ENCODE measurements at places on chromosomes 3 and 15.

DNA sequence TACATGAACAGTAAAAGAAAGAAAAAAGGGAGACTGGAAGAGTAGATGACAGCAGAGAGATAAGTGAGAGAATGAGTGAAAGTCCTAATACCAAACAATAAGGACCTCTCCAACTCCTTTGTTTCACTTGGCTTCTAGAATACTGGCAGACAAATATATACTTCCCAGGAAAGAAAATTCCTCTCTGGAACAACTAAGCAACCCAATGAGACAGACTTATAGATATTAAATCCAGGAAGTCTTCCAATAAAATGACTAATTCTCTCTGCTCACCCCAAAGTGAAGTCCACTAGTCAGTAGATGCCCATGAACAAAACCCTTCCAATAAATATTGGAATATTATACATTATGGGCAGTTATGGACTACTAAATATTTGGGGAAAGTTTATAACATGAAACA, 114.2 kb downstream of the NEDD4 start:
- no peak for DNase-seq

DNA sequence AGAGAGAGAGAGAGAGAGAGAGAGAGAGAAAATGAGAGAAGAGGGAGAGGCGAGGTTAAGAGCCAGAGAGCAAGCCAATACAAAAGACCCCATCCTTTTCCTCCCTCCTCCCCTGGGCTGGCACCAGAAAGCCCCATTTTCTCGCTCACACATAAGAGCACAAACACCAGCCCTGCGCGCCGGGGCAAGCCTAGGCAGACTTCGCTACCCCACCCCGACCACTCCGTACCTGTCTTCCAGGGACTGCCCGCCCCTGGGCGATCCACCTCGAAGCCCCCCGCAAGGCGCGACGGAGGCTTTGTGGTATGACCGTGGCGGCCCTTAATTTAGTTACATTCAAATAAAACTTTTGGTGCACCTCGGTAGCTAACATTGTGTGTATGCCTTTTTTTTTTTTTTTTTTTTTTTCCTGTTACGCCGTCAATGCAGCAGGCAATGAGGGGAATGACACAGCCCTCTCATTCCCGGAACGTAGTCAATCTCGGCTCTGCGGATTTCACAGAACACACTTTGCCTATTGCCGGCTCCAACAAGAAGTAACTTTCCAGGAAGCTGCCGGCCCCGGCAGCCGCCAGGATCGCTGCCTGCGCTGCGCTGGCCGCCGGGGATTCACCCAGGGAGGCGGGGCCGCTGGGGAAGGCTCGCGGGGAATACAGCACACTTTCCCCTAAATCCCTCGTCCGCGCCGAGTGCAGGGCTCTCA, 7.7 kb downstream of the BCL6 start:
- peak; percentile 77 for DNase-seq

- DNase-seq = no peak
These were observed 46.3 kb downstream of the GOLIM4 start for GRCh38 chr3:168049367-168049974.

GRCh38 chr3:45515999-45516725, 78.4 kb upstream of the LIMD1 start:
- peak; percentile 26 for DNase-seq

DNA sequence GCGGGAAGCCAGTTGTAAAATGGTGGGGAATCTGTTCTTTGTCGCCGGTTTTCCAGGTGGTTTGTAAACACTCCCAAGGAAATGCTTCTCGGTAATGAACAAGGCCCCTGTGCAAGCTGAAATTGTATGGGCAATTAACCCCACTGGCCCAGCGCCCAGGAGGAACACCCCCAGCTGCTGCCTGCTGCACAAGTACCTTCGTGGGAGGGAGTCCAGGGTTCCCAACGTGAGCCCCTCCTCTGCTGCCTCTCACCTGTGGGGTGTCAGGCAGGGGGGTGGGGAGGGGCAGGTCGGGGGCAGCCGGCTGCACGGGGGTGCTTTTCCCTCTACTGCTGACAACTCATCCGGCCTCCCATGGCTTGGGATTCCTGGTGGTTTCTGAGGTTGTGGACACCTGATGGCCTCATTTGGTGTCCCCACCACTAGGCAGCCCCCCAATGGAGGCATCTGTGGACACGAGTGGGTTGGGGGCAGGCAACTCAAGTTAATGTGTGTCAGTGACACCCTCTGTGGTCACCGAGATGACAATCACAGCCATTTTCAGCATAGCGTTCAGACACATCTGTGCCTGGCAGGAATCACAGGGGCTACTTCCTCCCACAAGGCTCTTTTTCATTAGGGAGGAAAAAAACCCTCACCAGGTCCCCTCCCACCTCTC, 35.6 kb upstream of the PRR23E start:
- DNase-seq = no peak

GRCh38 chr3:149647812-149648211, 10.0 kb downstream of the WWTR1 start:
- no peak for DNase-seq

DNA sequence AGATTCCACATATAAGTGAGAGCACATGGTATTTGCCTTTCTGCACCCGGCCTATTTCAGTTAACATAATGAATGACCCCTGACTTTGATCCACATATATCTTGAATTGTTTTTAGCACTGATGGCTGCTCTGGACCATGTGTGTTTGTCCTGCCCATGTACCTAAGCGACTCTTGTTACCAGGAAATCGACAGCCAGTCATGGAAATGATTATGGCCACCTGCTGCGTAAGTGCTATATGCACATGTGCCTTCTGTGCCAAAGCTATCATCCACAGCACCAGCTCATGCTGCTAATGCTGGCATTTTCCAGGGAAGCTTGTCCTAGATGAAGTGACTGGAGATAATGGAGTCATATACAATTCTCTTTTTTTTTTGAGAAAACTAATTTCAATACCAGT, 103.7 kb downstream of the PEX5L start:
- DNase-seq = no peak

- no peak for DNase-seq
These were observed 387.9 kb downstream of the RBMS3 start for GRCh38 chr3:29668728-29669127.

Measured in foreskin keratinocyte (primary cell).